ENCODE measurements at places on chromosomes 5 and 9. TPM values are rescaled to one million over a fixed set of nuclear protein-coding genes. Genes with fewer than 3 reads are reported as not detected.

DNA sequence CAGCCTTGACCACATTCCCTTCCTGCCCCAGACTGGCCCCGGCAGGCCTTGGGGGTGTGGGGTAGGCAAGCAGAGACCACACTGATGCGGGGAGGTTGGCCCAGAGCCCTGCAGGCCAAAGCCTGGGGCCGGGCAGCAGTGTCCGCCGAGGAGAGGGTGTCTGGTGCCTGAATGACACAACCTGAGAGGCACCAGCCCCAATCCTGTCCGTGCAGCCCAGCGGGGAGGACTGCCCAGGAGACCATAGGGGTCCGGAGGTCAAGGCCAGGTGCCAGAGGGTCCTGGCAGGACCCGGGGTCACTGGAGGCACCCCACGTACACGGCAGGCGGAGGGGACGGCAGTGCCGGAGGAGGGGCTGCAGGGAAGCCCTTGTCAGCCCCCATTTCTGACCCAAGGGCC, 5.6 kb upstream of the PTGDS start:
- DNase-seq, result no peak

CCL28 gene
- total RNA-seq, result 14.6 TPM

GRCh38 chr5:1011226-1011631, 2.6 kb downstream of the NKD2 start:
- DNase-seq, result peak; percentile 52

N4BP3 gene
- 1.7 TPM for total RNA-seq

- no peak for DNase-seq
Observed at GRCh38 chr5:16812911-16813310, 123.2 kb downstream of the MYO10 start.

RNF180 gene
- not detected for total RNA-seq

DNA sequence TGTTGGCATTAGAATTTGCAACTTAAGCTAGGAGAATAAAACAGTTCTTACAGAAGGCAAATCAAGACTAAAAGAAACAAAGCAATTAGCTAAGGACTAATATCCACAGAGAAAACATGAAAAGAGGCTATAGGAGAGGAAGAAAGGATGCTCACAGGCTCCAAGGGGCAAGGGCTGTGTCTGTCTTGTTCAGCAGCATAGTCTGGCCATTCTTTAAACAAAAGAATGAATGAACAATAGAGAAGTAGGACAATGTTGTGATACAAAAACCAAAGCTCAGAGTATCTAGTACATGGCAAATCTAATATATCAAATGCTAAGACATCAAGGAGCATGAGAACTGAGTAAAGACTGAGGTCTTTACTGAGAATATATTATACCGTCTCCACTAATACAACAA, 39.5 kb downstream of the PLPP1 start:
- DNase-seq, result no peak

GRCh38 chr5:61327760-61328753, 4.0 kb upstream of the ZSWIM6 start:
- DNase-seq, result no peak

GFPT2 gene
- total RNA-seq, result 0.12 TPM

INSL6 gene
- not detected for total RNA-seq

- no peak for DNase-seq
Observed at GRCh38 chr9:95125652-95126051, 191.9 kb downstream of the FANCC start.

PCDHB4 gene
- not detected for total RNA-seq

GRCh38 chr5:37839407-37840052, at the start of gene GDNF:
GDNF (minus strand) TSS chr5:37840041; CDS start chr5:37834796, 5,245 bp downstream.
- DNase-seq, result no peak

DNA sequence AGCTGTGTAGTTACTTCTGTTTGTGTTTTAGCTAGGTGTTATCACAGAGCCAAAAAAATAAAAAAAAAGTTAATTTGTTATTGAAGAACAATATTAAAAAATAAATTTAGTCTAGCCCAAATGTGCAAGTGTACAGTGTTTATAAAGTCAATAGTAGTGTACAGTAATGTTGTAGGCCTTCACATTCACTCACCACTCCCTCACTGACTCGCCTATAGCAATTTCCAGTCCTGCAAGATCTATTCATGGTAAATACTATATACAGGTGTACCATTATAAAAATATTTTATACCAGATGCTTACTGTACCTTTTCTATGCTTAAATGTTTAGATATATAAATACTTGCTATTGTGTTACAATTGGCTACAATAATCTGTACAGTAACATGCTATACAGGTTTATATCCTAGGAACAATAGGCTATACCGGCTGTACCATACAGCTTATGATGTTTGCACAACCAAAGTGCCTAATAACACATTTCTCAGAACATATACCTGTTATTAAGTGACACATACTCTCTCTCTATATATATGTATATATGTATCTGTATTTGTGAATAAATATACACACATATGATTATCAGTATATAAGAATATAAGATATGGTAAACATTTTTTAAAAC, 341.4 kb upstream of the EDIL3 start:
- DNase-seq, result no peak

- DNase-seq, result no peak
Observed at GRCh38 chr9:4579001-4579400, 83.1 kb upstream of the PLPP6 start.
